ENCODE measurements at places on chromosomes 6 and 20.

DNA sequence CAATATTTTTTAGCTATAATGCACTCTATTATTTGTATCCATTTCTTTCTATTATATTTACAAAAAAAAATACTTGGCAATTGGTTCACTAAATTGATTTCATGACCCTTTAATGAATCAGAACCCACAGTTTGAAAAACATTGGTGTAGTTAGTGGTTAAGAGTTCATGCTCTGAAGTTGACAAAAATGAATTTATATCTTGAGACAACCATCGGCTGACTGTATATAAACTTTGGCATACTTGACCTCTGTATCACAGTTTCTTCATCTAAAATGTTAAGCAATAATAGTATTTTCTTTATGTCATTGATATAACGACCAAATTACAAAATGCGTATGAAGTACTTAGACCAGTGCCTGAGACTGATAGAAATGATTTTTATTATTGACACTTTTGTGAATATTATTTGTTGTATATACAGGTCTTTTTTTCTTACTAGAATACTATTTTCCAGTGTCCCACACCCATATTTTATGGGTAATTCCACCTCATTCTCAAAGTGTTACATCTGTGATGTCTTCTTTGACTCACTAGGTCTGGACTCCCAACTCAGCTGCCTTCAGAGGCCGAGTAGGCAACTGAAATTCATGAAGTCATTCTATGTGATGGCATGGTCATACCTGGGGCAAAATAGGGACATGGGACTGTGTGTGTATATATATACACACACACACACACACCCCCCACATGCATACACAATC lies 459.2 kb downstream of the RFPL4B start:
- no peak for DNase-seq

DNA sequence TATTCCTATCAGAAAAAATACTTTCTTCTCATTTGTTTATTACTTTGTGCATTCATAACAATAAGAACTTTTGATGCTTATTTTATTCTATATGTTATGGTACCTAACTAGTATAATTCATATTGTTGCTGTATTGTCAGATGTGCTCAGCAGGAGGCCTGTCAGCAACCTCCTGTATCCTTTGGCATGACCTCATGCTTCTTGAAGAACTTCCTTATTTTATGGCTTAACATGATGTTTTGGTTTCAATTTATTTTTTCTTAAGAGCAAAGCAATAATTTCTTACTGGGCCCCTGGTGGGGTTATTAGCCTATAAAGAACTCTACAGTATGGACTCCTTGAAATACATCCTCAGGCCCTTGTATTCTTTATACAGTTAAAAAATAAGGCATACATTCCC lies 17.3 kb downstream of the GGTLC1 start:
- no peak for DNase-seq

- no peak for DNase-seq
Measured at GRCh38 chr6:158764183-158764849, 54.9 kb downstream of the EZR start.

- DNase-seq, result no peak
Measured at GRCh38 chr6:1380625-1381427, 8.6 kb upstream of the FOXF2 start.

GRCh38 chr6:40946738-40947301 lies 92.2 kb downstream of the UNC5CL start:
- DNase-seq, result no peak

GRCh38 chr6:159094444-159095252 lies 49.9 kb upstream of the TAGAP start:
- DNase-seq, result no peak

- DNase-seq, result no peak
Measured at GRCh38 chr6:21367649-21368154, 225.8 kb upstream of the SOX4 start.

- DNase-seq, result no peak
Measured at GRCh38 chr6:99187429-99187828, 162.0 kb downstream of the FAXC start.

DNA sequence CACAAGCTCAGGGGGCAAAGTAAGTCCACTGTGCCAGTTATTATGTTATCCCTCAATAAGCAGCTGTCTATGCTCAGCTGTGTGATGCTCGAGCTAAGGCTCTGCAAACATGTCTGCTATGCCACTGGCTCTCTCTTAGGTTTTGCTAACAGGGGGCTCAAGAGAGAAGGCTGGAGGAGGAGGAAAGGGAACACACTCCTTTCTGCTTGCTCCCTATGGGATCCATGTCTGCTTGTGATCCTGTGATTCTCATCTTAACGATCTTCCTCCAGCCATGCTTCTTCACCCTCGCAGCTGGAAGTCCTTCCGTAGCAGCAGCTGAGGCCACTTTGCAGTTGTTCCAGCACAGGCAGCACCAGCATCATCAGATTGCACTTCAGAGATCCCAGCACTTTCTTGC lies 37.0 kb upstream of the IGF2R start:
- DNase-seq, result no peak

DNA sequence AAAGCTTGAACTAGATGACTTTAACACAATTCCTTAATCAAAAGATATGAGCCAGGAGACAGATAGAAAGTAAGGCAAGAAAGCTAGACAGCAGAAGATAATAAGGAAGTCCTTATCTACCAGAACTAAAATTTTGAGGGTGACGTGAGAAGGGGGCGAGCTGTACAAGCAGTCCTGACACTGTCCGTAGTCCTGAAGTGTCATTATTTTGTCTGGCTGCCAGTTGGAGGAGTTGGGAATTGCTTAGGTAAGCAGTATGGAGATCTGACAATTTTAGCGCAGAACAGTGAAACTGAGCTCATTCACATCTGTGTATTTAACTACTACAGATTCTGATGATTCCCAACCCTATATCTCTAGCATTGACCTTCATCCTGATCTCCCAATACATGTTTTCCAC lies 25.8 kb upstream of the CEP85L start:
- no peak for DNase-seq

GRCh38 chr6:91645811-91646210 lies 1058.9 kb upstream of the MAP3K7 start:
- no peak for DNase-seq

- no peak for DNase-seq
Measured at GRCh38 chr6:41371461-41371991, 36.1 kb downstream of the NCR2 start.

GRCh38 chr6:47587493-47587892 lies 109.9 kb downstream of the CD2AP start:
- peak; percentile 21 for DNase-seq

DNA sequence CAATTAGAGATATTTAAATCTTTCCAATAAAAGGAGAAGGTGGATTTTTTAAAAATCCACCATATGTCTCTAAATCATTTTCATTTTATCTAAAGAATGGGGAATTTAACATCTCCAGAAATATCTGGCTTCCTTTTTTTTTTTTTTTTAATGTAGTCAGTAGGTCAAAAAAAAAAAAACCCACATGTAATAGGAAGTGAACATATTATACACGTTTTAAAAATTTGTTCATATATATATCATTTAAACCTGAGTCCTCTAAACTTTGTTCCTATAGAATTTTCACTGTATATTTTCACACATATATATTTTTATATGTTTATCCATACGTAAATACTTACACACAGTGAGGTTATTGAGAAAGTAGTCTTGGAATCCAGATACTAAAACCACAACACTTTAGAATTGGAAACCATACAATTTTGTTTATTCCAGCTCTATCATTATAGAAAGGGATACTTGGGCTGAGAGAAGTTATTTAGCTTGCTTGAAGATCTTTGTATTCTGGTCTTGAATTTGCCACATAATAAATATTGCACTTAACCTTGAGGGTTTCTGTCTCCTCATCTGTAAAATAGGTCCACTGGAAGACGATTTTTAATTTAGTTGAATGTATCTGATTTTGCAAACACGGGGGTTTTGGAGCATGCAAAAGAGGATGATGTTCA lies 62.1 kb upstream of the ZNF217 start:
- no peak for DNase-seq

DNA sequence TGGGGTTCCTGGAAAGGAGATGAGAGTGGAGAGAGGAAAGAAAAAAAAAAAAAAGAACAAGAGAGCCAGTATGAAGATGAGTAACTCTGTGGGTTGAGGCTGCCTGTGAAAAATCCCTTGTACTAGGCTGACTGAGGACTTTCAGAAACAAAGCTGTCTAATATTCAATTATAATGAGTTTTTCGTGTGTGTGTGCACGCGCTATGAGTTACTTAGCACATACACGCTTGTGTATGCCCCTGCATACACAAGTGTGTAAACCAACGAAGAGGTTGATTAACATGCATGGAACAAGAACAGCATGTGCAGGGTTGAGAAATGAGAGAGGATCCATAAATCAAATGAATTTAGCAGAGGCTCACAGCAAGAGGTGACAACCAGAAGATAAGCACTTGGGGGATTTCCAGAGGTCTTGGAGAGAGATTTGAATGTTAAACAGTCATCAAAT lies 4.8 kb upstream of the RBPJL start:
- no peak for DNase-seq

- DNase-seq, result peak; percentile 57
Measured at GRCh38 chr6:35341557-35341956, 801 bp upstream of the PPARD start.

DNA sequence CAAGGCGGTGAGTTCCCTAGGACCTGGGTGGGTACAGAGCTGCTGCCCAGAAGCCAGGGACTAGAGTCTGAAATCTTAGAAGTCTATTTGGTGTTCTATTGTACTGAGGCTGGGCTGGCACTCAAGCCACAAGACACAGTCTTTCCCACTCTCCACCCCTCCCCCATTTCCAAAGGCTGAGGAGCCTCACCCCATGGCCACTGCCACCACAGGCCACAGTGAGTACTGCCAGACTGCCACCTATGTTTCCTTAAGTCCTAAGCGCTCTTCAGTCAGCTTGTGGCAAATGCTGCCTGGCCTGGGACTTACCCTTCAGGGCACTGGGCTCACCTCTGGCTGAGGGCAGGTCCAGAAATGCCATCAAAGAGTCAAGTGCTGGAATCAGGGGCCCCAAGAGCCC lies 469.3 kb downstream of the HAO1 start:
- DNase-seq, result no peak

GRCh38 chr20:11247046-11248010 lies 573.5 kb upstream of the JAG1 start:
- DNase-seq, result no peak

DNA sequence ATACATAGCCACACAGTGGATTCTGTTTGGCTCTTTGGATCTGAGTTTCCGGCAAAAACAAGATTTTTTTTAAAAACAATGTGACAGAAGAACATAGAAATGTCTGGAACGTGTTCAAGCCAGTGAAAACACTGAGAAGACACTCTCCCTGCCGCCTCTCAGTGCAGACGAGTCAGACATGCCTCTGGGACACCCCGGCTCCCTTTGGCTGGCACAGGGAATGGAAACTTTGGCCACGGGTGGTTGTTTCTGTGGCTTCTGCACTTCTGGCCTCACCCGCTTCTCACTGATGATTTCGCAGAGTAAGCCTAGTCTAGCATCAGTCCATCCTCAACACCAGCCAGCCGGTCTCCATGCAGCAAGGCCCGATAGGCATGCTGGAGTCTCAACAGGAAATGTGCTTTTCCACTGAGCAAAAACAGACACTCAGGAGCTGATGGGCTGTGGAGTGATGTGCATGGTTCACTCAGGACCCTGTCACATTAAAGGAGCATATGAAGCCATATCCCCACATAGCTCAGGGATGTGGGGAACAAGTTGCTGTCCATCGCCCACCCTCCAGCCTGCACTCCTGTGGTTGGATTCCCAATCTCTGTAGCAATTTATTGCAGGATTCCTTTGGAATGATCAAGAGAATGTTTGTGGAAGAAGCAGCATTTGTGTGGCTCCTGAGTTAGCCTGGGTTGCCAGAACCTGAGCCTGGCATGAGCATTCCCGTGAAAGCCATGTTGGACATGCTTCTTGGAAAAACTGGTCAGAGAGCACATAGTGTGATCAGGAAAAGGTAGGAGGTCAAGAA lies 262.0 kb upstream of the RIN2 start:
- DNase-seq, result peak; percentile 48

GRCh38 chr6:119446115-119446554 lies 96.6 kb upstream of the MAN1A1 start:
- DNase-seq, result peak; percentile 88

DNA sequence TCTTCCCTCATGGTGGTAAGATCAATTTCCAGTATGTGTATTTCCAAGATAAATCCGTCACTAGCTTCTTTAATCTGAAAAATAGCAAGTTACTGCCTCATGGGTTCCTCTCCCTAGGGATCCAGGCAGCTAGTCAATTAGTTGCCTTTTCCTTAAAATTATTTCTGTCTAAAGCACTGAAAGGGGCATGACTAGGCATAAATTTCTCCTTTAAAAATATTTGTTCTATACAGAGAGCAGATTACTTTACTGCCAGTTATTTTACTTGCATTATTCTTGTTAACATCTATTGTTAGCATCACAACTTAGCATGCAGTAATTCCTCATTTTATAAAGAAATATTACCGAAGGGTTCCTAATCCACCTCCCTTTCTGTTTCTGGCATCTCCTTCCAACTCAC lies 1.4 kb downstream of the MTCL3 start:
- no peak for DNase-seq

DNA sequence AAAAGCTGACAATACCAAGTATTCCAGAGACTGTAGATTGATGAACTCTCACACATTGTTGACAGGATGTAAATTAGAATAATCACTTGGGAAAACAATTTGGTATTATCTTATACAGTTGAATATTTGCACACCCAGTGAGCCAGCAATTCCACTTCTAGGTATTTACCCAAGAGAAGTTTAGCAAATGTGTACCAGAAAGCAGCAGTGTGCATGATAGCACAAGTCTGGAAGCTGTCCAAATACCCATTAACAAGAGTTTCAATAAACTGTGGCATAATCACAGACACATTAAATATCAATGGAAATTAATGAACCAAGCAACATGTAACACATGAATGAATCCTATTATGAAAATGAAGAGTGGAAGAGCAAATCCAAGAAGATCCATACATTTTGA lies 233.6 kb downstream of the TPBG start:
- DNase-seq, result no peak

DNA sequence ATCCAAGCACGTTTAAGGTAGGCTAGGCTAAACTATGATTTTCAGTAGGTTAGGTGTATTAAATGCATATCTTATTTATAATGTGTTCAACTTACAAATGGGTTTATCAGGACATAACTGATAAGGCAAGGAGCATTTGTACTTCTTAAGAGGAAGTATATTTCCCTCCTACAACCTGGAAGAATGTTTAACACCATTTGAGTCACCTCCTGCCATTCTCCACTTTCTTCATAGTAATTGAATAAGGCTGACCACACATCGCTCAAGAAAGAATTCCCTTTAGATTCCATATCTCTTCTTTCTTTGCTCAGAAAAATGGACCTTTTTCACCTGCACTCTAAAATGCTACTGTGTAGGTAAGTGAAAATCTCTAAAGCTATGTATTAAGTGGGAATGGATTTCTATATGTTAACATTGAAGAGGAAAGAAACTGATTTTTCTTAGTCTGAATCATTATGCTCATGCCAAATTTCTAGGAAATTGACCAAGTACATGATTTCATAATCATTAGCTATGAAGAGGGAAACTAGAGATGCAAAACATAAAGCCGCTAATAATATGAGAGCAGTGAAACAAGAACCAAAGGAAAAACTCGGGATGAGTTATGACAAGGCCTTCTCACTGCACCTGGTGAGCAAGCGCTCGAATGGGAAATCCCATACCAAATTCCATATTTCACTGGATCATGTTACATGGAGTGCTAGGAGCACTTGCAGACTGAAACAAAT lies 210.4 kb downstream of the ALDH8A1 start:
- peak; percentile 66 for DNase-seq
